ENCODE measurements at places on chromosomes 12 and 14.

GRCh38 chr14:53596853-53597525, 359.6 kb downstream of the BMP4 start:
- no peak for DNase-seq

DNA sequence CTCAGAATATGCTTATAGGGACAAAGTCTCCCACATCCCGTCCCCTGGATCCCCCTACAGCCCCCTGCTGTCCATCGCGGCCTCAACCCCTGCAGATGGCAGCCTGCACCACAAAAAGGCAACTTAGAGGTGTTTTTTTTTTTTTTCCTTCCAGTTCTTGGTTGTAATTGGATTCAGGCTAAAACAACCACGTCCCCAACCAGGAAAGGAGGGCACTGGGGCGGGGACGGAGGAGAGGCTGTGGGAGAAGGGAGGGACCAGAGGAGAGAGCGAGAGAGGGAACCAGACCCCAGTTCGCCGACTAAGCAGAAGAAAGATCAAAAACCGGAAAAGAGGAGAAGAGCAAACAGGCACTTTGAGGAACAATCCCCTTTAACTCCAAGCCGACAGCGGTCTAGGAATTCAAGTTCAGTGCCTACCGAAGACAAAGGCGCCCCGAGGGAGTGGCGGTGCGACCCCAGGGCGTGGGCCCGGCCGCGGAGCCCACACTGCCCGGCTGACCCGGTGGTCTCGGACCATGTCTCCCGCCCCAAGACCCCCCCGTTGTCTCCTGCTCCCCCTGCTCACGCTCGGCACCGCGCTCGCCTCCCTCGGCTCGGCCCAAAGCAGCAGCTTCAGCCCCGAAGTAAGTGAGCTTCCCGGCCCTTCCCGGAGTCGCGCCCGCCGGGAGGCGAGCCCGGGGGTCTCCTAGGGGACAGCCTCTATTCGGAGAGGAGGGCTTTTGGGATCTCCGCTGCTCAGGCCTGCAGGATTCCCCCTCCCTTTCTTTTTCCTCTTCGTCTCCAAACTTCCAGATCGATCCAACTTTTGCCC, at the start of gene MMP14:
TSS of gene MMP14 (plus strand) at position 285 of the 813 bp plus-strand sequence. CDS start at position 518, 233 bp downstream.
- peak; percentile 95 for DNase-seq

- DNase-seq: no peak
Observed at GRCh38 chr14:78704965-78705364, 534.8 kb downstream of the NRXN3 start.

GRCh38 chr12:112196196-112196875, 71.0 kb downstream of the TRAFD1 start:
- no peak for DNase-seq

DNA sequence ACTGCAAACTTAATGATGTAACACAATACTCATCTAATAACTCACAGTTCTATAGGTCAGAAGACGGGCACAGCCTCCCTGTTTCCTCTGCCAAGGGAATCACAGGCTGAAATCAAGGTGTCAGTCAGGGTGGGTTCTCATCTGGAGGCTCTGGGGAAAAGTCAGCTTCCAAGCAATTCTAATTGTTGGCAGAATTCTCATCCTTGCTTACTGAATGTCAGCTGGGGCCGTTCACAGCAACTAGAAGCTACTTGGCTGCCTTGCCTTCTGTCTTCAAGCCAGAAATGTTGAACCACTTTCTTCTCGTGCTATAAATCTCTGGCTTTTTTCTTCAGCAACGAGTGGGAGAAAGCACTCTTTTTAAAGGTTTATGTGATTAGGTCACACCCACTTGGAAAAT, 80.1 kb upstream of the PDZRN4 start:
- peak; percentile 27 for DNase-seq
